ENCODE measurements at places on chromosomes 1 and 21.

- DNase-seq: no peak
Observed at GRCh38 chr1:101299141-101299540, 62.3 kb downstream of the S1PR1 start.

GRCh38 chr1:9278116-9278515 is 14.6 kb upstream of the SPSB1 start:
- DNase-seq: no peak

DNA sequence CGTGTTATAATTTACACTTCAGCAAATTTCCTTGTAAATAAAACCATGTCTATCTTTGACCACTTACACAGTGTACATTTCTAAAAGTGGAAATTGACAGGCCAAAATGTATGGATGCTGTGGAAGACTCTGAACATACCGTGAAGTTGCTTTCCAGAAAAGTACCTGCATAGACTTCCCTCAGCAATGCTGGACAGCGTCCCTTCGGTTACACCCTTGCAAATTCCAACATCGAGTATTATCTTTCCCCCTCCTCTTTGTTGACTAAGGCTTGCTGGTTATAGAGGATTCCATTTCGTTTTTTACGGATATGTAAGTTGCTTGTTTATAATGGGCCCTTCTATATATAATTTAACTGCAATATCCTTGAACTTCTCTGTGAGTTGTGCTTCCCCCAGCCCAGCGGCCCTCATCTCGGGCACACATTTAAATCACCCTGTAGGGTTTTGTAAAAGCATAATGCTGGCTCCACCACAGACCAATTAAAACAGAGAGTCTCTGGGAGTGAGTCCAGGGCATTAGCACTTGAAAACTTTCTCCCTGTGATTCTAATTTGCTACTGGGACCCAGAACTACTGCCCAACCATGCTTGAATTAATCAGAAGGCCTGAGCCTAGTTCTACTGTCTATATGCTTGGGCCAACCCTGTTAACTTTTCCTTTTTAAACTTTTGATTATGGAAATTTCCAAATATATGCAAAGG is 230.3 kb downstream of the GRIK3 start:
- no peak for DNase-seq

DNA sequence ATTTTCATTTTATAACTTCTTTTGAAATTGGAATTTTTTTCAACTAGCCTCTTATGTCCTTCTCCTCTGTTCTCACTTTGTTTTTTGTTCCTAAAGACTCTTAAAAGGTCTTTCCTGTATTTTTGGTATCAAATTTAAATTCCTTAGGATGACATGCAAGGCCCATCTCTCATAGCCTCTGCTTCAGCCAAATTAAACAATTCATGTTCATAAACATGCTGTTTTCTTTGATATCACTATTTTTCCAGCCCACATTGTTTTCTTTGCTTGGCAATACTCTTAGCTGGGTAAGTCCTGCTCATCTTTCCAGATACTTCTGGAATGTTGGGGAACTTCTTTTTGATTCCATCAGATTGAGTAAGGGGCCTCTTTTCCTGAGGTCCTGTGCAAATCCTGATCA is 55.8 kb upstream of the GPR88 start:
- no peak for DNase-seq

GRCh38 chr1:17632541-17633184 is 93.2 kb downstream of the ARHGEF10L start:
- DNase-seq: no peak

DNA sequence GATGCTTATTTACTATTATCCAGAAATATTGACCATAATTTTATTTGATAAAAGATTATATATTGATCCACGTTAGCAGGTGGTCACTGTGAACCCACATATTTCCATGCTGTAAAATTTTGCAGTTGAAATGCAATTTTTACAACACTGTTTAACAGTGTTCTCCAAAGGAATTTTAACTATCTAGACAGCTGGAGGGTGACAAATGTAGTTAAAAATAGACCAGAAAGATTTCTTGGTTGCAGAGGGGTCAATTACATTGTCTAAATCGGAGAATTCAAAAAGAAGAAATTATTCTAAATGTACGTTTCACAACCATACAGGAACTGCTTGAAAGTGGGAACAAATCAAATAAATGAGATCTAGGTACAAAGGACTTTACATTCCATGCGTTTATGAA is 625.2 kb upstream of the NCAM2 start:
- DNase-seq: no peak

GRCh38 chr21:31938330-31939301 is 65.8 kb downstream of the HUNK start:
- no peak for DNase-seq

DNA sequence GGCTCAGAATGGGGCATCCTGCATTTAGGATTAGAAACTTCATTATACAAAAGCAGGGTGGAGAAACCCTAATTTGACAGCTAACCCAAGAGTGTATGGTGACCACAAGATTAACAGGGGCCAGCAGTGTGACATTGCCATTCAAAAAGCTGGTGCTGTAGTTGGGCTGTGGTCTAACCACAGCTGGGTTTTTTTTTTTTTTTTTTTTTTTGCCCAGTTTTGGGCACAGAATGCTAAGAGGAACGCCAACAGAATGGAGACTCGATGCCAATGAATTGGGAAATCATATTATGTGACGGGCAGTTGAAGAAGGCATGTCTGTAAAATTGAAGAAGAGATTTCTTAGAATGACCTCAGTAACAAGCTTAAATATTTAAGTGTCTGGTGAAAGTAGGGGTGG is 58.4 kb downstream of the NFIA start:
- DNase-seq: no peak

DNA sequence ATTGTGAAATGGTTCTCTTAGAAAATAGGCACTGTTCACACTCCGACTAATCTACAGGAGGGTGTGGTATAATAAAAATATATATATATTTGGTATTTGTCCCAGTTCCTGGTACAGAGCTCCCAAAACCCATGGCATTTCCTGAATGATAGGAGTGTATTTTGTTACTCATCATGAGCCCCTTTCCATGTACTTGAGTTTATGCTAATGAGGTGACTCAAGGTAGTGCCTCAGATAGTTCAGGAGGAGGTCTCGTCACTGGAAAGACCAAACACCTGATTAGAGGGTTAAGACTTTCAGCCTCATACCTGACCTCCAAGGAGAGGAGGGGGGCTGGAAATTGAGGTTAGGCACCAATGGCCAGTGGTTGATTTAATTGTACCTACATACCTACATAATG is 57.9 kb downstream of the TTC3 start:
- DNase-seq: no peak

DNA sequence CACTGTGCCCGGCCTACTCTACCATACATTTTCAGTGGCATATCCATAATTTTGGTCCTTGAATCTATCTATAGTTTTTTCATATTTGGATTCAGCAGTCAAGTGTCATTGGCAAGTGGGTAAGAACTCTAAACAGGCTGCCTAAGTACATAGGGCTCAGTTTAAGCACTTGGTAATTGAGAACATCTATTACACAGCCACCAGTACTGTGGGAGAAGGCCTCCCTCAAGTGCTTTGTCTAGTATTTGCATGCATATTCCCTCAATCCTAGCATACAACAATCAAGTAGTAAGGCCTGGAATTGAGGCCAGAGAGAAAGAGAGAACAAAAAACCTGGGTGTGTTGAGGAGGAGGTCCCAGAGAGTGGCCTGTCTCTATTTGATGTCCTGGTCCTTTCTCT is 325.2 kb downstream of the USP25 start:
- peak; percentile 36 for DNase-seq

DNA sequence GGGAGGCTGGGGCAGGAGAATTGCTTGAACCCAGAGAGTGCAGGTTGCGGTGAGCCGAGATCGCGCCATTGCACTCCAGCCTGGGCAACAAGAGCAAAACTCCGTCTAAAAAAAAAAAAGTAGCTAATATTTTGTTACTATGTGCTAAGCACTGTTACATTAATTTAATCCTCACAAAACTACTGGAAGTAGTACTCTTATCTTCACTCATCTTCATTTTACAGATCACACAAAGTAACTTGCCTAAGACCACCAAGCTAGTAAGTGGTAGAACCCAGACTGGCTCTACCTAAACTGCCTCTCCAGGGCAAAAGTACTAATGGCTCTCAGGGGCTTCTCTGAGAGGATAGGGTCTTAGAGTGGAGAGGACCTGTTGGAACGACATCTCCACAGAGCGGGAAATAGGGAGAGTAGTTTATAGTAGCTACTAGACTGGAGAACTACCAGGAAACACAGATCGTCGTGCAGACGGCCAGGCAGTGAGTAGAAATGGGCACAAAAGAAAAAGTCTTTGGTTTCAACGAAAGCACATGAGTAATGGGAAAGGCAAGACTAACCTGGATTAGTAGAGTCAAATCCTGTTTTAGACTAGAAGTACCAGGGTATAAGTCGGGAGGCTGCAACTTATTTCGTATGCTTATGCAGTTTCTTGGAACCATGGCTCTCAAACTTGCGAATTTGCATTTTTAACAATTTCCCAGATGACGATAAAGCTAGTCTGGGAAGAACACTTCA is 1.4 kb downstream of the CLCC1 start:
- DNase-seq: no peak

GRCh38 chr1:43035821-43036741 is 77.4 kb upstream of the SLC2A1 start:
- DNase-seq: no peak

DNA sequence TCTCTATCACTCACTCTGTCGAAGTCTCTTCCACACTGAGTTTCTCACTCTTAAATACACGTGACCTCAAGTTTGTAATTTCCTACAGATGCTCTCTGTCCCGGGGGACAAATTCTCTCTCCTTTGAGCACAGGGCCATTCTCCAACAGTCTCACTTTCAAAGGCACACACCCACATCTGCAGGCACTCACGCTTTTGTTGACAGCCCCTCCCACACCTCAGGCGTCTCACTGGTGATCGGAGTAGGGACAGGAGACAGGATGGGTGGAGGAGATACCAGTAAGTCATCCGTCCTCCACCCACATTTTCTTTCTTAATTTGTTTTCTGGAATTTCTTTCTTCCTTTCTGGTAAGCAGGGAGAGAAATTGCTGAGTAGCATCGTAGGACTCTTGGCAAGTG is 40.6 kb upstream of the GREM2 start:
- DNase-seq: no peak

DNA sequence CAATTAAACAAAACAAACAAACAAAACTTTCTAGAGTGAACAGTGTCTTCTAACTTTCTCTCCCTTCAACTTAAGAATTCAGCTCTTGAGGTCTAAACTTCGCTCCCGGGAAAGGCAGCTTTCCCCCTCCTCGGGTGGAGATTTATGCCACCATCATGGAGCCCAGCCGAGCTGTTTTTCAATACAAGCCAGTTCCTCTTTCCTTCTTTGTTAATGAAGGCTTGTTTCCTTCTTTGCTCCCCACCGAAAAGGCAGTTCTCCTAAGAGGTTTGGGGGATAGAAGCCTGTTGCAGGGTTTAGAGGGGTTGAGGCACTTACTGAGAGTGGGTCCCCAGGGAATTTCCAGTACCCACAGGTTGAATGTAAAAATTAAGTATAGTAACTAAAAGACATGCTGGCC is 26.5 kb downstream of the OLIG1 start:
- no peak for DNase-seq

- DNase-seq: no peak
Observed at GRCh38 chr1:107116306-107116790, 24.5 kb upstream of the NTNG1 start.

DNA sequence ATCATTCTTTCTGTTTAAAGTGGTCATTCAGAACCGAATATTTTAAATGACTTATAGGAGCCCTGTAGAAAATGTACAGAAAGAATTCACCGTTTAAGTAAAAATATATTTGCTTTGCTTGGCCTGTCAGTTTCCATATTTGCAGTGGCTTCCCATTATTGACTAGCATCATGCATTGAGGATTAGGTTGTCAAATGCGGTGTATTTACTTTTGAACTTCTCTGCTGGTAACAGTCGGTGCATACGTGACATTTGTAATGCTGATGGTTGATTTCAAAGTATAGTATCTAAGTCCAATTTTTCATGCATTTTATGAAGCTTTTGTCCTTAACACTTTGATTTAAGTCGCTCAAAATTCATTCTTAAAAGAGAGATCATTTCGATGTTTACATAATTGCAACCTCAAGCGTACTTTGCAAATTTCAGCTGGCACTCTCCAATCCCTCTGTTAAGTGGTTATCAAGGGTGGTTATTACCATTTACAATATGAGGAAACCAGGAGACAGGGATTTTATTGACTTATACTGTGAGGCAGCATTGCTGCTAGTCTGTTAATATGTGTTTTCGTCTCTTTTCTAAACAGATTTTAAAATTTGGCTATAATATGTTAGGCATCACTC is 201.6 kb downstream of the SDCCAG8 start:
- no peak for DNase-seq

GRCh38 chr1:25065795-25066238 is 135.7 kb upstream of the RUNX3 start:
- DNase-seq: no peak

GRCh38 chr1:25501235-25502058 is 42.0 kb upstream of the LDLRAP1 start:
- DNase-seq: no peak

- peak; percentile 90 for DNase-seq
Observed at GRCh38 chr1:151790940-151791651, 796 bp upstream of the TDRKH start.

DNA sequence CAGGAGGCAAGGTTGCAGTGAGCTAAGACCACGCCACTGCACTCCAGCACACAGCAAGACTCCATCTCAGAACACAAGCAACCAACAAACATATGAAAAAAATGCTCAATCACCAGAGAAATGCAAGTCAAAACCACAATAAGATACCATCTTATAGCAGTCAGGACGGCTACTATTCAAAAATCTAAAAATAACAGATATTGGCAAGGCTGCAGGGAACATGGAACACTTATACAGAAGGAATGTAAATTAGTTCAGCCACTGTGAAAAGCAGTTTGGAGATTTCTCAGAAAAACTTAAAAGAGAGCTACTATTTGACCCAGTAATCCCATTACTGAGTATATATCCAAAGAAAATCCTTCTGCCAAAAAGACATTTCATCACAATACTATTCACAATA is 27.6 kb upstream of the POGK start:
- DNase-seq: no peak

GRCh38 chr1:208781391-208782045 is 537.3 kb upstream of the PLXNA2 start:
- peak; percentile 21 for DNase-seq

GRCh38 chr1:119372503-119373086 is 4.0 kb downstream of the HAO2 start:
- DNase-seq: peak; percentile 85

DNA sequence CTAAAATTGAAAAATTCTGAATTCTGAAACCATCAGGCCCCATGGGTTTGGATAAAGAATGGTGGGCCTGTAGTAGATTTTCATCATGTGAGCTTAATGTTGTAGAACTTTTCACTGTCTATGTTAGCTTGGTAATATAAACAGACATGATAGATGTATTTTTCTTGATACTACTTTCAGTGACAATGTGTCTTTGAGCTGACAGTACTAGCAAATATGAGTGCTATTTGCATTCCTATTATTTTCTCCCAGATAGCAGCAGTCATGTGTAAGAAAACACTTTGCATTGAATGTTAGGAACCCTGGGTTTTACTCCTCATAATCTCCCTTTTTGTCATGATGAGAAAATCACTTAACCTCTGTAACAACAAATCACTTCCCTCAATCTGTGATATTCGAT is 18.1 kb downstream of the KMO start:
- DNase-seq: no peak

GRCh38 chr1:24822887-24823286 is 77.6 kb downstream of the CLIC4 start:
- DNase-seq: no peak
